ENCODE measurements at places on chromosomes 5 and 9.

DNA sequence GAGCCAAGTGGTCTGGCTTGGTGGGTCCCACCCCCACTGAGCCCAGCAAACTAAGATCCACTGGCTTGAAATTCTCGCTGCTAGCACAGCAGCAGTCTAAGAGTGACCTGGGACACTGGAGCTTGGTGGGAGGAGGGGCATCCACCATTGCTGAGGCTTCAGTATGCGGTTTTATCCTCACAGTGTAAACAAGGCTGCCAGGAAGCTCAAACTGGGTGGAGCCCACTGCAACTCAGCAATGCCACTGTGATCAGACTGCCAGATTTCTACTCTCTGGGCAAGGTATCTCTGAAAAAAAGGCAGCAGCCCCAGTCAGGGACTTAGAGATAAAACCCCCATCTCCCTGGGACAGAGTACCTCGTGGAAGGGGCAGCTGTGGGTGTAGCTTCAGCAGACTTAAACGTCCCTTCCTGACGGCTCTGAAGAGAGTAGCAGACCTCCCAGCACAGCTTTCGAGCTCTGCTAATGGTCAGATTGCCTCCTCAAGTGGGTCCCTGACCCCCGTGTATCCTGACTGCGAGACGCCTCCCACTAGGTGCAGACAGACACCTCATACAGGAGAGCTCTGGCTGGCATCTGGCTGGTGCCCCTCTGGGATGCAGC lies 18.2 kb upstream of the STK32A start:
- H3K27me3 ChIP-seq = no peaks in the 10 kb centered on the region
- H3K27ac ChIP-seq = no peak overlapping the region
- no peaks in the 10 kb centered on the region for H3K36me3 ChIP-seq
- H3K4me3 ChIP-seq = peak overlapping the region; percentile 4

DNA sequence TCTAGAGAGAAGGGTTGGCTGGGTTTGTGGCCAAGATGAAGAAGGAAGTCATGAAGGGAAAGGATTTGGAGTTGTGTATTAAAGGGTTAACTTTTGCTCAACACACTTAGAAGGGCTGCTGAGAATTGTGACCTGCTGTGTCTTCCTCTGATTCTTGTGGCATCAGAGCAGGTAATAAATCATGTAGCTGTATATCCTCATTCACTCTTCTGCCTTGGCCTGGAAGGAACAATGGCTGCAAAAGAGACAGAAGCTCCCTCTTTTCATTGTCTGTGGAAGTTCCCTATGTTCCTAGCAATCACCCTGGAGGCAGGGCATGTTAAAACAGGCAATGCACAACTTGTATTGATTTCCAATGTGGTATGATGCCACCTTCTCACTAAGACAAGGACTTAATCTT lies 159.1 kb downstream of the LRRC70 start:
- no peak overlapping the region for H3K27ac ChIP-seq
- no peaks in the 10 kb centered on the region for H3K36me3 ChIP-seq
- no peak for DNase-seq
- no peaks in the 10 kb centered on the region for H3K4me1 ChIP-seq
- no peaks in the 10 kb centered on the region for H3K27me3 ChIP-seq

- no peaks in the 10 kb centered on the region for H3K4me1 ChIP-seq
- H3K36me3 ChIP-seq = no peaks in the 10 kb centered on the region
- no peak for DNase-seq
- H3K27me3 ChIP-seq = no peaks in the 10 kb centered on the region
- no peak overlapping the region for H3K27ac ChIP-seq
These were observed 214.7 kb upstream of the NR4A3 start for GRCh38 chr9:99606957-99607356.

GRCh38 chr5:81519217-81519905 lies 125.4 kb upstream of the ACOT12 start:
- no peaks in the 10 kb centered on the region for H3K27me3 ChIP-seq
- no peaks in the 10 kb centered on the region for H3K4me1 ChIP-seq
- H3K27ac ChIP-seq = no peak overlapping the region
- H3K36me3 ChIP-seq = no peaks in the 10 kb centered on the region

GRCh38 chr9:88399966-88400365 lies 11.7 kb downstream of the SPIN1 start:
- no peak overlapping the region for H3K4me3 ChIP-seq
- no peaks in the 10 kb centered on the region for H3K27me3 ChIP-seq
- H3K4me1 ChIP-seq = no peaks in the 10 kb centered on the region
- H3K27ac ChIP-seq = no peak overlapping the region
- no peak for DNase-seq

DNA sequence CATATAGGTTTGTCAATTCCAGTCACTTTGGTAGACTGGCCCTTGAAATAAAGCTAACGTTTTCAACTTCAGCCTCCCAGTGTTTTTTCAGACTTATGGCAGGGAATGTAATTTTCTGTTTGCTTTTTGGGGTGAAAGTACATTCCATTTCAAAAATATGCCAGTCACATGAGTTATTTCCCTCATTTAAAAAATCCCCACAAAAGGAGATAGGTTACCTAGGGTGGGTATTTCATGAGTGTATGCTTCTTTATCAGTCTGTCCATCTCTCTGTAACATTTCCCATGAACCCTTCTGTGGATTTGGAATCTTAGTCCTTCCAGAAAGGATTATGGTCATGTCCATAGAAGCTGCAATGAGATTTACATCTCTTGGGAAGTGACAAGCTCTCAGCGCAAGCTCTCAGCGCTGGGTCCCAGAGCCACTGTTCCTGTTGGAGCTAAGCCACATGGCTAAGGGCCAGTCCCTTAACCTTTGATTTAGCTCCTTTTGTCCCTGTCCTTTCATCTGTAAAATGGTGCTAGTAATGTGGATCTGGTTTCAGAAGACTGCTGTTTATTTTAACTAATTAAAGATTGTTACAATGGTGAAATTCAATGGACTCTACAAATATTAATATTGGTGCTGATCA lies 294.9 kb downstream of the NR3C1 start:
- H3K27me3 ChIP-seq = no peaks in the 10 kb centered on the region
- H3K36me3 ChIP-seq = no peaks in the 10 kb centered on the region
- H3K4me3 ChIP-seq = no peak overlapping the region
- no peaks in the 10 kb centered on the region for H3K4me1 ChIP-seq

DNA sequence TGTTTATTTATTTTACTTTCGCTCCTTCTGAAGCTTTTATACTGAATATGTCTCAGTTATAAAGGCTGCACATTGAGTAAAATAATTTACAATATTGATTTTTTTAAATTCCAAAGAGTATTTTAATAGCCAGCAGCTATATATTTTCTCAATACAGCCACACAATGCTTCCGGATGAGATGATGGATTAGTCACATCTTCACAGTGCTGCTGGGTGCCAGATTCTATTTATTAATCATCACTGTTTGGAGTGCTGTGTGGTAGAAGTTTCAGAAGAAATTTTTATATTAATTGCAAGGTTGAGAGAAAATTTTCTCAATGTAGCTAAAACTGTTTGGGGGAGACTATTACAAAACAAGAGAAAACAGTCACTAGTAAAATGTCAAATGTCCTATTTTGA lies 989.8 kb downstream of the TLE4 start:
- H3K27ac ChIP-seq = no peak overlapping the region
- H3K36me3 ChIP-seq = no peaks in the 10 kb centered on the region
- no peaks in the 10 kb centered on the region for H3K27me3 ChIP-seq

DNA sequence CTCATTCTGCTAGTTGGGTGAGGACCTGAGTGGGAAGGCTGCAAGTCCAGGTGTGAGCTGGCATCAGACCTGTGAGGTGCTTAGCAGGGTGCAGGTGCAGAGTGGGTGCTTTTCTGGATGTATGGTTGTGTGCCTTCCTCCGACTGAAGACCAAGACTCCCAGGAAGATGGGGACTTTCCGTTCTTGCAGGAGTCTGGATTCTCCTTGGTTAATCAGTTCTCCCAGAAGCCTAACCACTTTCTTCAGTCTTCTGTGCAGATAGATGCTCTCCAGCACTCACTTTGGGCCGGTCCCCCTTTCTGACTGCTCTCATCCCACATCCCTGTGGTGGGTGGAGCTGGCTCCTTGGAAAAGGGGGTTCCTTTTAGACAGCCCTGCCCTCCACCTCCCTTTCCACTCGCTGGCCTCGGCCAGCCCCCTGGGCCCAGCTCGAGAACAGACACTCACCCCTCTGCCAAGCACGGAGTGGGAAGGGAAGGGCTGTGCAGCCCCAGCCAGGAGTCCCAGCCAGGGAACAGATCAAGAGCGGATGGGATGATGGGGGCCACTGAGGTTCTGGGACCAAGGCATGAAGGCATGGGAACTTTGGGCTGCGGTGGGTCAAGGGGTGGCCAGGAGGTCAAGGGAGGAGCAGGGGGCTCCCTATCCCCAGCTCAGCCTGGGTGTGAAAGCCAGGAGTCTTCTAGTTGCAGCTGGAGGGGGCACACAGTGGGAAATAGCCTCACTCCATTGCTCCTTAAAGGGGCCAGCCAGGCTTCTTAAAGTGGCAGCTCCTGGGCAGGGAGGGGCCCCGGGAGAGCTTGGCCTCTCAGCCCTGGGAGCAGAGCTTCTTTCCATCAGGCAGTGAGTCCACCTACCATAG lies 62.4 kb downstream of the FGF18 start:
- H3K4me1 ChIP-seq = peaks cover 11% of the 10 kb centered on the region
- H3K27ac ChIP-seq = no peak overlapping the region
- no peaks in the 10 kb centered on the region for H3K27me3 ChIP-seq
- no peak for DNase-seq
- no peak overlapping the region for H3K4me3 ChIP-seq
- no peaks in the 10 kb centered on the region for H3K36me3 ChIP-seq

- no peaks in the 10 kb centered on the region for H3K4me1 ChIP-seq
- no peak overlapping the region for H3K4me3 ChIP-seq
- H3K36me3 ChIP-seq = no peaks in the 10 kb centered on the region
- no peaks in the 10 kb centered on the region for H3K27me3 ChIP-seq
- H3K27ac ChIP-seq = no peak overlapping the region
These were observed 233.7 kb downstream of the TLE1 start for GRCh38 chr9:81455462-81456219.

- no peak overlapping the region for H3K27ac ChIP-seq
- H3K4me1 ChIP-seq = peaks cover 4% of the 10 kb centered on the region
- H3K4me3 ChIP-seq = no peak overlapping the region
- DNase-seq = no peak
These were observed 9.7 kb downstream of the RGMB start for GRCh38 chr5:98783051-98783649.

- H3K27me3 ChIP-seq = peaks cover 26% of the 10 kb centered on the region
- no peak within 1 kb of the TSS for H3K4me3 ChIP-seq
- no peaks in the 10 kb centered on the region for H3K36me3 ChIP-seq
- no peak for DNase-seq
These were observed at the start of gene CCNJL for GRCh38 chr5:160312134-160312959. TSS of gene CCNJL (minus strand) at chr5:160312564. CDS start at chr5:160311923, 641 bp downstream.

DNA sequence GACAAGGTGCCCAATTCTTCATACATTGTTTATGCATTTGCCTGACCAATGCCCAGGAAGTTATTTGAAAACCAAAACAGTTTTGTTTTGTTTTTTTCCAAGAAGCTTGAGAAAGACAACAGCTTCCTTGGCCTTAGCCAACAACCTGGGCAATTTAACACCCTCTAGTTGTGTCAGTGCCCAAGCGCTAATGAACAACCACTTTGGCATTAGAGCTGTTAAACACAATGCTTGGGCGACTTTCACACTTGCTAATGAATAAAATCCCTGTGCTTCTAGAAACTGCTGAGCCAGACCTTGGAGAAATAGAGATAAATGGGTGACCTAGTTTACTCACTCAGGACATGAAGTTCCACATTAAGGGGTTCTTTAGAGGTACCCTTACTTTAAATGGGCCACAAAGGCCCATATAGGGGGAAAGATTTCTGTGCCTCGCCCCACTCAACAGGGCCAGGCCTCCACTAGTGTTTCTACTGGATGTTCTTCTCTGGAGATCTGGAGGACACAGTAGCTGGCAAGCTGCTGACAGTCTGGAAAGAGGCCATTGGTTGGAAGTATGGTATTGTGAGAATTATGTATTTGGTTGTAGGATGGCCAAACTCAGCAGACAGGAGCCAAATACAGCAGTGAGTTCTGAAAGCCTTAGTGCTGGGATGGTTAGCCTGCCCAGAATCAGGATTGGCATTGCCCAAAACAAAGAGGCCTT lies 179.8 kb downstream of the DOCK8 start:
- peaks cover 93% of the 10 kb centered on the region for H3K36me3 ChIP-seq
- no peak overlapping the region for H3K27ac ChIP-seq
- no peaks in the 10 kb centered on the region for H3K4me1 ChIP-seq
- H3K27me3 ChIP-seq = no peaks in the 10 kb centered on the region

- H3K4me3 ChIP-seq = no peak overlapping the region
- no peaks in the 10 kb centered on the region for H3K36me3 ChIP-seq
- DNase-seq = no peak
- no peaks in the 10 kb centered on the region for H3K27me3 ChIP-seq
These were observed 102.5 kb downstream of the SREK1 start for GRCh38 chr5:66246608-66247007.

- H3K4me1 ChIP-seq = no peaks in the 10 kb centered on the region
- no peaks in the 10 kb centered on the region for H3K27me3 ChIP-seq
- H3K27ac ChIP-seq = no peak overlapping the region
- H3K4me3 ChIP-seq = no peak overlapping the region
- H3K36me3 ChIP-seq = no peaks in the 10 kb centered on the region
These were observed 59.0 kb downstream of the ALDH7A1 start for GRCh38 chr5:126535856-126536545.

GRCh38 chr5:141835928-141836670 lies 42.1 kb downstream of the PCDH1 start:
- no peak overlapping the region for H3K4me3 ChIP-seq
- no peaks in the 10 kb centered on the region for H3K4me1 ChIP-seq
- no peak overlapping the region for H3K27ac ChIP-seq
- DNase-seq = no peak
- no peaks in the 10 kb centered on the region for H3K27me3 ChIP-seq
- H3K36me3 ChIP-seq = no peaks in the 10 kb centered on the region

DNA sequence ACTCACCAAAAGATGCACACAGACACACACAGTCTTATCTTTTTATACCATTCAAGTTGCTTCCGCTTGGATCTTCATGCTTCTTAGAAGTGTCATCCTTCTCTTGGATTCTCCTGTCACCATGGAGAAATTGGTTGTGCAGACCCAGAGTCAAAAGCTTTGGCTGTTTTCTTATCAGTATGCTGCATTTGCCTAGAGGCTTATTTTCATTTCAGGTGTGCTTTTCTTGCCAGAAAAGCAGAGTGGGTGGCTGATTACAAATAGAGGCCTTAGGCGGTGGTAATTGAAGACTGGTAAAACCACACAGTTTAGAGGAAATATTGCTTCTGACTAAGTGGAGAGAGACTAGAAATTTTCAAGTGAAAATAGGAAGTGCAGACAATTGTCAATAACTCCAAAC lies 70.2 kb upstream of the TLE4 start:
- no peaks in the 10 kb centered on the region for H3K36me3 ChIP-seq
- no peak overlapping the region for H3K27ac ChIP-seq
- DNase-seq = no peak
- H3K4me3 ChIP-seq = no peak overlapping the region
- no peaks in the 10 kb centered on the region for H3K4me1 ChIP-seq

- no peak overlapping the region for H3K4me3 ChIP-seq
- no peaks in the 10 kb centered on the region for H3K36me3 ChIP-seq
- H3K4me1 ChIP-seq = no peaks in the 10 kb centered on the region
- no peaks in the 10 kb centered on the region for H3K27me3 ChIP-seq
- no peak overlapping the region for H3K27ac ChIP-seq
These were observed 107.3 kb upstream of the NIPBL start for GRCh38 chr5:36769129-36769770.

DNA sequence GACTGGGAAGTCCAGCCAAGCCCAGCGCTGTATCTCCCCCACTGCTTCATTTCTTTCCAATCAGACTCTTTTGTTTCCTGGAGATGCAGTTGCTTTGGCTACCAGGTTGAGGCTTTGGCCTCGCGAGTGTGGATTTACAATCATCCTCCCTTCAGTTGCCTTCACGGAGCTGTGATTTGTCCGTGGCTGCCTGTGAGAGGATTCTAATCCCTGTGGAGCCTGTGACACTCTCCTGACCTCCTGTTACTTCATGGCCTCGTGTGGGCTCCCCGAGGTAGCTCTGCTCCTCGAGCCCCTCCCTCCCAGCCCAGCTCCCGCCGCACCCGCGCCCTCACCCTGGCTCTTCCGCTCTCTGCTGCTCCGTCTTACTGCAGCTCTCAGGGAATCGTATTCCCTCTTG lies 107.2 kb upstream of the STC2 start:
- no peaks in the 10 kb centered on the region for H3K27me3 ChIP-seq

Measured in effector memory CD4-positive, alpha-beta T cell (primary cell).